MG63 (cell line): ENCODE measurements at places on chromosomes 6 and 20.

GRCh38 chr20:23086931-23087411 is 847 bp upstream of the CD93 start:
- DNase-seq, result no peak

GRCh38 chr20:3612795-3613572 is 50.2 kb downstream of the GFRA4 start:
- no peak for DNase-seq

- peak; percentile 18 for DNase-seq
Measured at GRCh38 chr20:53399592-53400335, 193.9 kb downstream of the ZNF217 start.

DNA sequence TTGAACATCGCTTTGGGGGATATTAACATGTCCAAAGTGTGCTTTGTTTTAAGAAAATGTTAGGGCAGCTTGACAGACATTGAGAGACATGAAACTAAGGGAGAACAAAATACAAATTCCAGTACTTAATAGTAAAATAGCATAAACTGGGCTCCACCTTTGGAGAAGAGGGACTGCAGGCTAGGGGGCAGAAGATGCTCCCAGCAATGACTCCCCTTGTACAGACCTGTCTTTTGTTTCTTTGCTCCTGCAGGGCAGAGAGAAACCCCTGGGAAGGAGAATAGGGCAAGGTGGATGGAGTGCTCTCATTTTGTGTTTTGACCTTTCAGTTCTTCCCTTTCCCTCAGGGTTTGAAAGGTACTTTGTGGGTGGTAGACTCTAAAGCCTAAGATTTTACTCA is 115.6 kb upstream of the PLCB4 start:
- no peak for DNase-seq

DNA sequence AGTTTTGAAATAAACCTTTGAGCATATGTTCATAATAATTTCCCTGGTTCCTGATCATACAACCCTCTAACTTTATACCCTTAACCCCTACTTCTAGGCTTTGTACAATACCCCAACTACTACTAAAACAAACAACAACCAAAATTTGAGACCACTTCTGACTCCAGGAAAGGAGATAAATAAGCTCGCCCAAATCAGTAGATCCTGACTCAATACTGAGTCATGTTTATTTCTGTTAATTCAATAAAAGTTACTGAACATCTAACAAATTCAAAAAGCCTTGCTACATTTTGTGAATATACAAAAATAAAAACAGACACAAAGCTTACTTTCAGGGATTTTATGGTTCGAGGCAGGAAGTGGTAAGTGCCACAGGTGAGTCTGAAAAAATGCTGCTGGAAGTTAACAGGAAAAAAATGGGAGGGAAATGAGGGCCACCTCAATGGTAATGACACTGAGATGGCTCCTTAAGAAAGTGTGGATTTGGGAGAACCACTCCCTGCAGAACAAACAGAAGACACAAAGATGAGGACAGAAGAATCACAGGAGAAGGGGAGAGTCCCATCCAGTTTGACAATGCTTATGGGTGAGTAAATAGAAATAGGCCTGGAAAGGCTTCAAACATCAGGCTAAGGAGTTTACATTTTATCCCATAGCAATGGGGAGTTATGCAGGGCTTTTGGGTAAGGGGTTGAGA is 63.4 kb downstream of the DST start:
- DNase-seq, result no peak

DNA sequence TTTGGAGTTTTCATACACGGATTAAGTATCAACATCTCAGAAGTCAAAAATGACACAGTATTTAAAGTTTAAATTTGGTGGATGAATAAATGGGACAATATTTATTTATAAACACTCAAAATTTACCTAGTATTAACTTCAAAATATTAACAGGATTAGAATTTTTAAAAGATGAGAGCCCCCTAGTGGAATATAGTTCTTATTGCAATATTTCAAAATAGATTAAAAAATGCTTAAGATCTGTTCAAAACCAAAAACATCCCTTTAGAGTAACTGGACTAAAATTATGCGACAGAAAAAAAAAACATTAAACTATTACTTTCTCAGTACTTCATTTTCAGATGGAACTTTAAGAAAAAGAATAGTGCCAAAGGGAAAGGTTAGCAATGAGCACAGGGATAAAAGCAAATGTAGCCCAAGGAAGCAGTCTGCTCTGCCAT is 56.6 kb downstream of the SNX14 start:
- no peak for DNase-seq
